ENCODE measurements at places on chromosomes 6 and 20.

DNA sequence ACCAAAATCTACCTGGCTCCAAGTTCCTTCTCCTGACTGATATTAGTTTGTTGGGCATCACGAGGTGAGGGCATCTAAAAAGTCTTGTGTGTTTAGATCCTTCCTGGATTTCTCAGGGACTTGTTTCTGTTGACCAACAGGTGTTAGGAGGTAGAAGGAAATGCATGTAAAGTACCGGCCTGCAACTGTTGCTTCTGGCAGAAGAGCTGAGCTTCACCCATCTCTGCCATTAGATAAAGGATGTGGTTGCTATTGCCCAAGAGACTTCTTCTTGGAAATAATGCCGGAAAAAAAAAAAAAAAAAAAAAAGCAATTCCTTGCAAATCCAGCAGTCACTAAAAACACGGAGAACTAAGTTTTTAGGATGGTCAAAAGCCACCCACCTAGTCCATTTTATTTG is 303.1 kb downstream of the CDH26 start:
- DNase-seq: no peak

- no peak for DNase-seq
These were observed 27.0 kb downstream of the ANGPT4 start for GRCh38 chr20:889106-889505.

DNA sequence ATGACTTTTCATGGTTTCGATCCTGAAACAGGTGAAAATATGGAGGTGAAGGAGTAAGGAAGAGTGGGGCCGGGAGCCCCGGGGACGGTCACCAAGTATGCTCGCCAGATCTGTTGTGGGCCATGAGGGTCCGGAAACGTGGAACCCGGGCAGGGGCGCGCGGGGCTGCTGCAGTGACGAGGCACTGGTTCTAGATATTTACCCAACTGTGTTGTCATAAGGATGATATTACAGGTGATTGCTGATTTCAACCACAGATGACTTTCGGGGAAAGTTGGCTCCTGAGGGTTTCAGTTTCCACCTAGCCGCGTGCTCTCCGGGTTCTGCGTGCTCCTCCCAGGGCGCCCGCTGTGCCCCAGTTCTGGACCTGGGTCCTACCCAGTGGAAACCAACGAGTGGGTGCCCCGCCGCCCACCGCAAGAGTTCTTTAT is 12.2 kb downstream of the RAET1G start:
- no peak for DNase-seq

GRCh38 chr6:87588756-87589407 is 905 bp downstream of the RARS2 start:
- no peak for DNase-seq

DNA sequence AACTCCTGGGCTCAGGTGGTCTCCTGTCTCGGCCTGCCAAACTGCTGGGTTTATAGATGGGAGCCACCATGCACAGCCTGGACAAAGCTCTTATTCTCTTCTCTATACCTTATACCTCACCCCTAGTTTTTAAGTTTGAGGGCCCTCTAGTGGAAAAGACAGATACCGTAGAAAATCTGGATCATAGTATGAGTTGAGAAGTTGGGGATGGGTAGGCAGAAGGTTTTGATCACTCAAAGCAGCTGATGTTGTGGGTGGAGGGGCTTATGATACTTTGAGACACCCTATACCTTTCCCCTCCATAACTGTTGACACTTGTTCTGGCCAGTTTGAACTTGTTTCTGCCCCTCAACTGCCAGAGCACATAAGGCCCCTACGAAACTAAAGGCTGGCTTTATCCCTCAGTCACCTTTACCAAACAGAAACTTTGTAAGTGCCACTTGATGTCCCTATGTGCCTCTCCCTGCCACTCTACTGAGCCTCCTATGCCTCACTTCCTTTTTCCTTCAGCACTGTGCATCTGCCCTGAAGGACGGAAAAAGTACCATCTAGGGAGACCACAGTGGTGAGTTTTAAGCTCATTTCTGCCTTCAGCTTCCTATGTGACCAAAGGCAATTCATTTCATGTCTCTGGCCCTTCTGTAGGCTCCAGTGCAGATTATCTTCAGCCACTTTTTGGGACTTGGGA is 28.6 kb downstream of the RALY start:
- no peak for DNase-seq

GRCh38 chr6:105489216-105489530 is 86.3 kb upstream of the PREP start:
- no peak for DNase-seq

GRCh38 chr6:9225441-9225871 is 790.1 kb upstream of the SLC35B3 start:
- DNase-seq: no peak

GRCh38 chr6:142943711-142944123 is 1.3 kb downstream of the HIVEP2 start:
- peak; percentile 54 for DNase-seq

GRCh38 chr6:112029045-112029822 is 24.7 kb upstream of the CCN6 start:
- peak; percentile 59 for DNase-seq

Measured in ovary (tissue), 10 donors.